Activated CD4-positive, CD25-positive, alpha-beta regulatory T cell treated with anti-CD3 and anti-CD28 coated beads, Interleukin-2, amount 50 U/mL, for 72 hours (primary cell): ENCODE measurements at places on chromosomes 7 and 10.

- no peak for DNase-seq
These were observed 115.0 kb downstream of the GFRA1 start for GRCh38 chr10:116158036-116158435.

- no peak for DNase-seq
These were observed 563 bp downstream of the STAM start for GRCh38 chr10:17644485-17644943.

GRCh38 chr7:114793155-114793845 lies 128.6 kb upstream of the MDFIC start:
- no peak for DNase-seq

DNA sequence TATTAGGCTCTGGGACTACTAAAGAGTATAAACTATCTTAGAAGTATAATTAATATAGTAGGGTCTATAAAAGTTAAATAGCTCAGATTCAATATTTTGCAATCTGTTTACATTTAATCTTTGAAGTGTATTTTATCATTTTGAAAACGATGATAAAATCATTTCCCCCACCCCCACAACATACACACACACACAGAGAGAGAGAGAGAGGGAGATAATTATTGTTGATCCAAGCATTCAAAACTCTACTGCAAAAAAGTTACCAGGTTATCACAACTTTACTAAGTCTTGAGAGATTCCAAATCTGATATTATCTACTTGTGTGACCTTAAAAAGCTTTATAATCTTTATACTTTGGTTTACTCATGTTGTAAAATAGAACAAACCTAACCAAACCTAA lies 14.0 kb downstream of the ZNF800 start:
- DNase-seq, result no peak

DNA sequence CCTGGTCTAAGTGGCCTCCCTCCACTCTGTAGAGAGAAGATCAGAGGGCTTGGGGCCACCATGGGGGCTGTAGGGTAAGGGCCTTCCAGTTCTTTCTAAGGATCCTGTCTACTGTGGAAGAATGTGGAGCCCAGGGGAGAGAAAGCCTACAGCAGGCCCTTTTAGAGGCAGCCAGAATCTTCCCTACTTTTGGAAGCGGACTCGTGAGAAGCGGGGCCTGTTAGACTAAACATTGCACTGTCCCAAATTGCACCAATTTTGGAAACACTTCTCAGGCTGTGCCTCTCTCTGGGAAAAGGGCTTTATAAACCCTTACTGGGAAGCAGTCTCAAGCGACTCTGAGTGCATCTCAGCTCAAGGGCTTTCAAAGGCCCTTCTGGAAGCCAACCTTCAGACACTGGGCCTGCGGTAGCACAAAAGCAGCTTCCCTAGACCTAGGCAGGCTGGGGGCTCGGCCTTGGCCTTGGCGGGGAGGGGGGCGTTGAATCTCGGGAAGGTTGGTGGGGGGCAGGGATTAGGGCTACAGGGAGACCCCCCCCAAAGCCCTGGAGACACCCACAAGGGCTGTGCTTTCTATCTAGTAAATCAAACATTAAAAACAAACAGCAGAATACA lies 298.1 kb downstream of the GFRA1 start:
- no peak for DNase-seq

GRCh38 chr10:122297583-122297982 lies 26.5 kb downstream of the BTBD16 start:
- DNase-seq, result no peak

GRCh38 chr7:47937711-47938573 lies 10.3 kb downstream of the PKD1L1 start:
- no peak for DNase-seq

DNA sequence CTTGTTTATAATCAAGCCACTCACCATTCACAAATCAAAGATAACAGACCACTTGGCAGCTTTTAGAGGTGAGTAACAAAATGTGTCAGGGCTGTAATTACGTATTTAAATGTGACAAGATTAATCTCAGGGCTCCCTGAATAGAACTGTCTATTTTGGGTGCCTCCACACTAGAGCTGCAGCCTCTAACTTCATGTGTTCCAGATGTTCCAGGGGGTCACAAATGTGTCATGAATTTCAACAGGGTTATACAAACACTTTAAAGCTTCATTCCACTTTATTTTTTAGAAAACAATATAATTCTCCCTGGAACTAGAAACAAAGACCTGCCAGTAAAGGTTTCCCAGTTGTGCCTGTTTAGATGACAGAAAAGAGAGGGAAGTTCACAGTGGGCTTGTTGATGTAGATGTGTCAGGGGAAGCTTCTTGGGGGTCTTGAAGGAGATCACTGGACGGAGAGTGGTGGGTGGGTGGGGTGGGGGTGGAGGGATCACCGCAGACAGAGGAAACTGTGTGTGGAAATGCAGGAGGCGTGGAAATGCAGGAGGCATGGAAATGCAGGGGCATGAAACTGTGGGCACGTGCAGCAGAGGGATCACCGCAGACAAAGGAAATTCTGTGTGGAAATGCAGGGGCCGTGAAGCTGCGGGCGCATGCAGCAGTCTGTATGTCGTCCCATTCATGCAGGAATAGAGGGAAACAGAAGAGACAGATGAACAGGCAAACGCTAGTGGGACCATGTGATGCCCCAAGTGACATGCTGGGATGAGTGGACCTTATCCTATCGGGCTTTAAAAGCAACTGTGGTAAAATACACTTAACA lies 42.0 kb upstream of the TRIL start:
- DNase-seq, result no peak

DNA sequence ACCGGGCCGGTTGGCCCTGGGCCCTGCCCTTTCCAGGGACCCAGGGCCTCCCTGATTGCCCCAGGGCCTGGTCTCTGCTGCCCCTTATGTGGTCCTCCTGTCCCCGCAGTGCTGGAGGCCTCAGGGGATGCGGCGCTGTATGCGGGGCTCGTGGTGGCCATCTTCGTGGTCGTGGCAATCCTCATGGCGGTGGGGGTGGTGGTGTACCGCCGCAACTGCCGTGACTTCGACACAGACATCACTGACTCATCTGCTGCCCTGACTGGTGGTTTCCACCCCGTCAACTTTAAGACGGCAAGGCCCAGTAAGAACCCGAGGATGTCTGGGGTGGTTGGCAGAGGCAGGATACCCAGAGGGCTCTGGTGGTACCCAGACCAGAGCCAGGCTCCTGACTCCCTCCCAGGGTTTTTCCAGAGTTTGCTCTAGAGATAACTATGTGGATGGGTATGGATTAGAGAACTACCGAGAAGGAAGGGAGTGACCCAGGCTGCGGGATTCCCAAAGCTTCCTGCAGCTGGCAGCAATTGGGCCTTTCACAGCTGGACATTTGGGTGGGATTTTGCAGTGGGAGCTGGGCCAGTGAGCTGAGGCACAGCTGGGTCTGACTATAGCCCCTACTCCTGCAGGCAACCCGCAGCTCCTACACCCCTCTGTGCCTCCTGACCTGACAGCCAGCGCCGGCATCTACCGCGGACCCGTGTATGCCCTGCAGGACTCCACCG lies 28.1 kb upstream of the SLC29A3 start:
- no peak for DNase-seq

GRCh38 chr7:22043367-22043766 lies 97.7 kb upstream of the CDCA7L start:
- no peak for DNase-seq

GRCh38 chr7:148967602-148968001 lies 60.7 kb downstream of the PDIA4 start:
- no peak for DNase-seq

- no peak for DNase-seq
These were observed 33.0 kb upstream of the RET start for GRCh38 chr10:43043773-43044447.

DNA sequence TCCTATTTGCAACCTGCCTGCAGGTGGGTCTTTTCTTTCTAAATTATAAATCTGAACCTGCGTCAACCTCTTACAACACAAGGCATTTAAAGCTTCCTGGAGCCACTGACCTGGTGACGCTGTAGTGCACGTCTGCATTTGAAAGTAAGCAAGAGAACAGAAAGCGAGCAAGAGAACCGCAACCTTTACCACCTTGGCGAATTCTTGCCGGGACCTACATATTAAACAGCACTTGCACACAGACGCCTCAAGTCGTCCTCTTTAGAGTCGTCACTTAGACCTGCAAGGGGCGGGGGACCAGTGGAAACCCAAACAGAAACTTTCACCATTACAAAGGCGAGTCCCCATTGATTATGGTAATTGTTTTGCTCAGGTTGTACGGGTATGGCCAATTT lies 9.5 kb downstream of the GLI3 start:
- DNase-seq, result no peak

GRCh38 chr10:73512207-73512743 lies 16.5 kb upstream of the PPP3CB start:
- no peak for DNase-seq

GRCh38 chr10:68560186-68560942 lies at the start of gene TET1:
TSS of gene TET1 (plus strand) at chr10:68560337. CDS start at chr10:68572339, 12,002 bp downstream.
- DNase-seq, result peak; percentile 32

GRCh38 chr10:68897336-68897741 lies 3.8 kb upstream of the DDX50 start:
- DNase-seq, result no peak

GRCh38 chr10:61904733-61905725 lies 3.5 kb downstream of the ARID5B start:
- DNase-seq, result peak; percentile 37

DNA sequence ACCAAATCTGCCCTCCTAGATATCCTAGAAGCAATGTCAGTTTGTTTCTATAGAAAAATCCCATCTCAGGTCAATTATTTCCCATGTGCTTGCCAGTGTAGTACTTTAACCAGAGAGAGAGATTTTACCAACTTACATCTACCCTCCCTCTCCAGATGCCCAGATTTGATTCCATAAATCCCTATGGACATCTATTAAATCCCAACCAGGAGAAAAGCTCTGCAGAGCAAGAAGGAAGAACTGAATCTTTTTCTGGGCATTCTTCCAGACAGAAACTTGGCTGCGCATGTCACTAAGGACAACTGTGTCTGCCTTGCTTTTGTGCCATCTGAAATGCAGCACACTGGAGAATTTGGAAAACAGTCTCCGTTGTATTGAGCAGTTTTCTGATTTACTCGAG lies 597.6 kb downstream of the SORCS1 start:
- DNase-seq, result no peak

GRCh38 chr10:1544929-1545328 lies 192.4 kb downstream of the ADARB2 start:
- no peak for DNase-seq

DNA sequence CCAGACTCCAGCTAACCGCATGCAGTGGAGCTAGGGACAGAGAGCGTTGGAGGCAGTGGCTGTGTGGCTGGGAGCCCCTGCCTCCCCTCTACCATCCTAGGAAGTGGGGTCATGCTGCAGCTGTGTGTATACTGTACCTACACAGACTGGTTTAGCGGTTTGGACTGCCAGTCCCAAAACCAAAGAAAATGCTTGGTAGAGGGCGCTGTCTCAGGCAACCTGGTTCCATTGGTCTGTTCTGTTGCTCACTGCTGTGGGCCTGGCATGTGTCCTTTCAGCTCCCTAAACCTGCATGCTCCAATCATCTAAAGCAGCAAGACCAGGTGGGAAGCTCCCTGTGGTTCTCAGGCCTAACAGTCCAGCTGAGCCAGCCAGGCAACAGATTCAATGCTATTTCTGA lies 4.5 kb downstream of the RBP4 start:
- DNase-seq, result no peak

DNA sequence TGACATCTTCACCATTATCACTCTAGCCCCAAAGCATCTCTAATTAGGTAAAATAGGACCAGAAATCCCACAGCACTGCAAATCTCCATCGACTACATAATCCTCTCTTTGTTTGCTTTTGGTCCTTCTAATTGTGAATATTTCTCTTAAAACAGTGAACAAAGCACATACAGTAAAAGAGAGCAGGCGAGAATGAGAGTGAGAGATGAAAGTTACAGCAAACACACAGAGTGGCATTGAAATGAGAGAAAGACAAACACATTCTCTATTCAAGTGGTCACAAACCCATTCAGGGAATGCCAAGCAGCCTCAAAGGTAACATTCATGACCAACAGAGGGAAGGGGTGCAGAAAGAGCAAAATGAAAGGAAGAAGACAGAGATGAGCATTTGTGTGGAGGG lies 109.8 kb upstream of the PTN start:
- DNase-seq, result no peak

DNA sequence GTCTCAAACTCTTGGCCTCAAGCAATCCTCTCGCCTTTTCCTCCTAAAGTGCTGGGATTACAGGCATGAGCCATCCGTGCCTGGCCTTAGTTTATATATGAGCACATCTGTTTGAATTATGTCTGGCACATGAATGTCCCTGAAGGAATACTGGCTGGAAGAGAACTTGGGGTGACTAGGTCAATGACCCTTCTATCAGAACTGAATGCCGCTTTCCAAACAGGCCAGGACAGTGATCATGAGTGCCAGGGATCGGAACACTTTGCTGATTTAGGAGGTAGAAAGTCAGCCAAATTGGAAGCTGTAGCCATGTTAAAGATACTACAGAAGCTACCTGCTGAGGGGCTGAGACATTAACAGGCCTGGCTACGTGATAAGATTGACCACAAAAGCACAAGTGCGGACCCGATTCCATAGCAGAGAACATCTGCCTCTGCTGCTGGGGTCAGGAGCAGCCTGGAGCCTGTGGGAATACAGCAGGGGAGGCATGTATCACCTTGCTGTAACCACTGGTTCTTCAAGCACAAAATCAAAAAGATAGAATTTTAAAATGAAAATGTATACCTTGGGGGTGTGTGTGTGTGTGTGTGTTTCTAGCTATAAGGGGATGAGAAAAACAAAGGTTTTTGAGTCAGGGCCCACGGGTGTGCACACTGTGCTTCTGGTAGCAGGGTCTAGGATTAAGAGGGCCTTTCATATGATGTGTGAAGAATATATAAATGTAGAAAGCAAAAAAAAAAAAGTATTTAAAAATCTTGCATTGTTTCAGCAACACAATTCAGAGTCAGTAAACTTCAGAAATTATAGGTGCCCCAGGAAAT lies 293.7 kb downstream of the BBS9 start:
- no peak for DNase-seq

GRCh38 chr7:44156453-44157010 lies 15.4 kb upstream of the MYL7 start:
- peak; percentile 11 for DNase-seq

DNA sequence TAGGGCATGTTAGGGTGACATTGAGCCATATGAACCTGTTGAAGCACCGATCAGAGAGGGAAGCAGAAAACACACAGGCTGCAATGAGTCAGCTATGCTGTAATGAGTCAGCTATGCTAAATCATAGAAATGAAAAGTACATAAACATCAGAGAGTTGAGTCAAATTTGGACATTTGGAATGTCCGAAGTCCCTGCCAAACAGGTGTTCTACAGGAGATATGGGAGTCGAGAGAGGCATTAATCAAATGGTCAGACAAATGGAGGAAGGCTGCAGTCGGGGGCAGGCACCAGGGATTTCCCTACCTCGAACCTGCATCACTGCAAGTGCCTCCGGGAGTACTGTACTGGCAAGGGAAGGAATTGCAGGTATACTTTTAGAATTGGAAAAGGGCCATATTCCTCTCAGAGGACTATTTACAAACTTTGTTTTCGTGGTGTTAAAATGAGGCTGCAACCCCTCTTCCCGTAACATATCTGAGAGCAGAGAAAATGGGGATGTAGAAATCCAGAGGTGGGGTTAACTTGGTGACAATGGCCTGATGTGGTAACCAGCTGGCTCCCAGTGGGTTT lies 8.8 kb upstream of the ZC3HAV1 start:
- no peak for DNase-seq

GRCh38 chr7:46032942-46033341 lies 111.9 kb upstream of the IGFBP3 start:
- DNase-seq, result no peak
